ENCODE measurements at places on chromosomes 4 and X.

GRCh38 chr4:123622572-123622971 is 226.0 kb downstream of the SPRY1 start:
- no peak overlapping the region for H3K4me3 ChIP-seq
- DNase-seq, result no peak
- no peak overlapping the region for H3K27ac ChIP-seq
- H3K36me3 ChIP-seq, result no peaks in the 10 kb centered on the region
- H3K27me3 ChIP-seq, result no peaks in the 10 kb centered on the region

- H3K36me3 ChIP-seq, result no peaks in the 10 kb centered on the region
- H3K27ac ChIP-seq, result no peak overlapping the region
- no peaks in the 10 kb centered on the region for H3K4me1 ChIP-seq
- DNase-seq, result no peak
- H3K27me3 ChIP-seq, result peaks cover 40% of the 10 kb centered on the region
These were observed 30.4 kb upstream of the HPGDS start for GRCh38 chr4:94372991-94373390.

DNA sequence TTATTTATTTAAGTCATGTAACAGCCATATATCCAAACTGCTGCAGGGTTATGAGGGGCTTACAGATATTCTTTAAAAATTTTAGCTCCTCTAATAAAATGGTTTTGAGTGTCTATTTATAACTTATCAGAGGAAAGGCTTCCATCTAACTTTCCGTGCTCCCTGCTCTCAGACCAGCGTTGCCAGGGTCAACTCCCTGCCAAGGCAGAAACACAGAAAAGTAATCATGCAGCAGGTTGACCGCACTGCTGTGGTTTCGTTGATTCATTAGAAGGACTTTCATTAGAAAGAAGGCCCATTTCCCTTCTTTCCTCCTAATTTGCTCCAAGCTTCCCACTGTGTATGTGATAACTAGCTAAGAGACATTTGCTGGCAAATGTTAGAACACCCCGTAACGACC is 33.9 kb downstream of the BCLAF3 start:
- H3K36me3 ChIP-seq, result no peaks in the 10 kb centered on the region
- no peaks in the 10 kb centered on the region for H3K27me3 ChIP-seq
- no peak overlapping the region for H3K27ac ChIP-seq
- no peaks in the 10 kb centered on the region for H3K4me1 ChIP-seq
- H3K4me3 ChIP-seq, result no peak overlapping the region

DNA sequence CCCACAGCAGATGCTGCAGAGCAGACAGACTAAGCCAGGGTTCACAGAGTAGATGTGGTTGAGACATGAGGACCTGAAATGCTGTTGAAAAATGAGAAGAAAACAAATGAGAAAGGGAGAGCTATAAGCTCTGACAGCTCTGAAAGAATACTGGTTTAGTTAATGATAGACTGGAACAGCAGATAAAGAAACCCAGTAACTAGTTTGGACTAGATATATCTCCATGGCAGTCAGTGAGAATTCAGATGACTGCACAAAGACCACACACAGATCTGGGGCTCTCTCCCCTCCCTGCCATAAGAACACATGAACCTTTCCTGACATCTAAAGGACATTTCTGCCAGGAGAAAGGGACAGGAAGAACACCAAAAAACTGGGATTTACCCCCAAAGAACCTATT is 8.2 kb downstream of the NAA11 start:
- no peak overlapping the region for H3K4me3 ChIP-seq
- H3K27ac ChIP-seq, result peak overlapping the region; percentile 13
- no peak for DNase-seq
- peaks cover 17% of the 10 kb centered on the region for H3K4me1 ChIP-seq
- no peaks in the 10 kb centered on the region for H3K36me3 ChIP-seq

DNA sequence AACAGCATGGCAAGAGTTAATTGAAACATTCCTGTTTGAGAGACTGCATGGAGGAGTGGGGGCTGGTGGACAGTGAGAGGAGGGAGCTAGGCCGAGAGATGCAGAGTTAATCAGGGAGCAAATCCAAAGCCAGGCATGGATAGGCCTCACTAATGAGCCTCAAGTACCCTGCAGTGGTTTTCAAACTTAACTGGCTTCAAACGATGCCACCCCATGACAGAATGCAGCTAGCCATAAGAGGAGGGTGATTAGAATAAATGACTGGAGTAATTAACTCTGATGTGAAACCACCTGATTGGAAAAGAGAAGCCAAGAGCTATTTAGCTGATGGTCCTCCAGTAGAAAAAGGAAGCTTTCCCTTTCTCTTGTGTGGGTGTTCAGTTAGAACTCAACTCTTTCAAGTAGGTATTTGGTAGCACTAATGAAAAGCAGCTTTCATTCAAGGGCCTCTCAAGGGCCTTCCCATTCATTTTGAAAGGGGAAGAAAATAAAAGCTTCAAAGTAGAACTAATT is 215.4 kb upstream of the MAB21L2 start:
- no peaks in the 10 kb centered on the region for H3K27me3 ChIP-seq
- peak overlapping the region; percentile 58 for H3K27ac ChIP-seq
- peaks cover 43% of the 10 kb centered on the region for H3K4me1 ChIP-seq
- H3K36me3 ChIP-seq, result peaks cover 3% of the 10 kb centered on the region
- DNase-seq, result no peak
- H3K4me3 ChIP-seq, result peak overlapping the region; percentile 41

DNA sequence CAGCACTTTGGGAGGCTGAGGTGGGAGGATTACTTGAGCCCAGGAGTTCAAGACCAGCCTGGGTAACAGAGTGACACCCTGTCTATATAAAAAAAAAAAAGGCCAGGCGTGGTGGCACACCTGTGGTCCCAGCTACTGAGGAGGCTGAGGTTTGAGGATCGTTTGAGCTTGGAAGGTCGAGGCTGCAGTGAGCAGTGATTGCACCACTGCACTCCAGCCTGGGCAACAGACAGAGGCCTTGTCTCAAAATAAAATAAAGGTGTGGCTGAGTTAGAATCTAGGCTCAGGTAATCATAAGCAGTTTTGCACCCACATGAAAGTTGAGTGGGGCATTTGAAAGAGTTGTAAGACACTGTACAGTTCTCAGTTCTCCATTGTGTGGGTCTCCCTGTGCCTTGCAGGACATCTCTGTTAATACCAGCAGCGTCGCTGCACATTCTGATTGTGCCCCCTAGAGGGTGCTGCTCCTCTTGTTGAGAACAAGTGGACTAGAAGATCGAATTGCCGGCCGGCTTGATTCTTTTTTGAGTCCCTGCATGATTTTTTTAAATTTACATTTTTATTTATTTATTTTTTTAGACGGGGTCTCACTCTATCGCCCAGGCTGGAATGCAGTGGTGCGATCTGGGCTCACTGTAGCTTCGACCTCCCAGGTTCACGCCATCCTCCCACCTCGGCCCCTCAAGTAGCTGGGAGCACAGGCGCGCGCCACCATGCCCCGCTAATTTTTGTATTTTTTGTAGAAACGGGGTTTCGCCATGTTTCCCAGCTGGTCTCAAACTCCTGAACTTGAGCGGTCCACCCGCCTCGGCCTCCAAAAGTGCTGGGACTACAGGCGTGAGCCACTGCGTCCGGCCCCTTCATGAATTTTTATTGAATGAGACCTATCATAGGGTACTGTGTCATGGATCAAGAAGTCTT is 73.6 kb upstream of the RBMX start:
- H3K27ac ChIP-seq, result no peak overlapping the region
- no peak overlapping the region for H3K4me3 ChIP-seq
- H3K27me3 ChIP-seq, result no peaks in the 10 kb centered on the region
- no peaks in the 10 kb centered on the region for H3K4me1 ChIP-seq
- DNase-seq, result no peak

DNA sequence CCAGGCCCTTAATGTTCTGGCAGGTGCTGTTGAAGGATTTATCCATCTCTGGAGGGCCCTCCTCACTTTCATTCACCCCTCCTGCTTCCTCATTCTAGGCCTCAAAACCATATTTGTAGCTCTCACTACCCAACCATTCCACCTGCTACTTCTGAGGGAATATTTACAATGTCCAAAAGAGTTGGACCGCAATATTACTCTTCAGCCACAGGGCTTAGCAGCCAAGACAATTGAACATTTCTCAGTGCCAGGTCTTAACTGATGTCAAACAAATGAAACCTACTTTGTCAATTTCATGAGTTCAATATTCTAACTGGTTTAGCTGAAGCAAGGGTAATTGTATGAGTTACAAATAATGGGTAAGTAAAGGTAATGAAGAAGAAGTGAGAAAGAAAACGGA is 113.2 kb downstream of the ENOX2 start:
- H3K4me3 ChIP-seq, result no peak overlapping the region
- DNase-seq, result no peak
- peaks cover 34% of the 10 kb centered on the region for H3K27me3 ChIP-seq
- H3K4me1 ChIP-seq, result peaks cover 6% of the 10 kb centered on the region
- H3K36me3 ChIP-seq, result no peaks in the 10 kb centered on the region

GRCh38 chr4:54449999-54450398 is 207.8 kb upstream of the KIT start:
- H3K36me3 ChIP-seq, result no peaks in the 10 kb centered on the region
- H3K4me3 ChIP-seq, result no peak overlapping the region
- DNase-seq, result no peak

DNA sequence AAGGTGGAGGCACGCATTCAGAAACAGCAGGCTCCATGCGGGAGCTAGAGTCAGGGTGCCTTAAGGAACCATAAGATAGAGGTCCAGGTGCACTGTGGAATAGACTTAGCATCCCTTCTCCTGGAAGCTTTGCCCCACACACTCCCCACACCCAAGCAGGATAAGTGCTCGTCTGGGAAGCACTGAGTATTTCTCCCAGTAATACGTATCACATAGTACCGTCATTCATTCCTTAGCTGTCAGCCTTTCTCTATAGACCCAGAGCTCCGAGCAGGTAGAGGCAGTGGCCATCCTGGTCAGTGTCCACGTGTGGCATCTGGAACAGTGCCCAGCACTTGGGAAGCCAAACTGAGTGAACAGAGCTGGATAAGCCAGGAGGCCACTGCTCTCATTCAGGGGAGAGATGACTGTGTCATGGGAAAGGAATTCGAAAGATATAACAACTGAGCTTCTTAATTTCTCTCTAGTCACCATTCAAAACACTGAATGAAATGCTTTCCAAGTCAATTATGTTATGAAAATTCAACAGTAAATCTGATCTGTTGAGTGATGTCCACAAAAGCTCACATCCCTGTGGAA is 9.9 kb downstream of the APBB2 start:
- H3K4me1 ChIP-seq, result peaks cover 23% of the 10 kb centered on the region
- no peak for DNase-seq
- peaks cover 4% of the 10 kb centered on the region for H3K36me3 ChIP-seq
- no peak overlapping the region for H3K4me3 ChIP-seq
- H3K27ac ChIP-seq, result no peak overlapping the region

- H3K27ac ChIP-seq, result no peak overlapping the region
- no peak overlapping the region for H3K4me3 ChIP-seq
- no peaks in the 10 kb centered on the region for H3K27me3 ChIP-seq
- H3K36me3 ChIP-seq, result peaks cover 5% of the 10 kb centered on the region
These were observed 134.2 kb upstream of the PAQR3 start for GRCh38 chr4:79073471-79073870.

DNA sequence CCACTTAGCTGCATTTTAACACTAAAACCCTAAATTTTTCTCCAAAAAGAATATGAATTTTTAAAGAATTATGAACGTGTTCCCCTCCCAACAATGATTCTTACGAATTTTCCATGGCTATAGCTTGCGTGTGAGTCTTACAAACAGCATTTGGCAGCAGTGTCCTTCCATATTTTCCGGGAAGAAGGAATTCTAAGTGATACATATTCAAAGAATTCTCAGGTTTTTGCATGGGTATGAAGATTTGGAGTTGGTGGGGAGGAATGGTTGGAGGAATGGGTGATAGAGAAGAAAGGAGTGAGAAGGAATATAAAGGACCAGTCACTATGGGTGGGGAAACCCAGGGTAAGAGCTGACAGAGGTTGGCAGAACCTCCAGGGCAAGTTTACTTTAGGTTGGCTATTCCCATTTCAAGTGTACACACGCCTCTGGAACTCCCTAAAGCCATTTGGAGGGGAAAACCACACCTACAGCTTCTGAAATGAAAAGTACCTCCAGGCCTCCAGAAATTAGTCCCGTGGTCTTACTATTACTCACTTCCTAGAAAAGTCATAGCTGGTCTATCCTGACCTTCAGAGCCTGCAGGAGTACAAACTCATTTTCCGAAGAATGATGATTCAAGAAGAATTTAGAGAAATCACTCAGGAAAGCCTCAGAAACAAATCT is 420.8 kb upstream of the DIPK2B start:
- DNase-seq, result no peak
- no peaks in the 10 kb centered on the region for H3K27me3 ChIP-seq
- H3K4me1 ChIP-seq, result peaks cover 12% of the 10 kb centered on the region
- no peaks in the 10 kb centered on the region for H3K36me3 ChIP-seq
- H3K27ac ChIP-seq, result no peak overlapping the region

DNA sequence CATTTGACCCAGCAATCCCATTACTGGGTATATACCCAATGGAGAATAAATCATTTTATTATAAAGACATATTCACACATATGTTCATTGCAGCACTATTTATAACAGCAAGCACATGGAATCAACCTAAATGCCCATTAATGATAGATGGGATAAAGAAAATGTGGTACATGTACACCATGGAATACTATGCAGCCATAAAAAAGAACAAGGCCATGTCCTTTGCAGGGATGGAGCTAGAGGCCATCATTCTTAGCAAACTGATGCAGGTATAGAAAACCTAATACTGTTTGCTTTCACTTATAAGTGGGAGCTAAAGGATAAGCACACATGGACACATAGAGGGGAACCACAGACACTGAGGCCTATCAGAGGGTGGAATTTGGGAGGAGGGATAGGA is 22.6 kb downstream of the RASSF6 start:
- no peak overlapping the region for H3K4me3 ChIP-seq
- no peak overlapping the region for H3K27ac ChIP-seq
- no peaks in the 10 kb centered on the region for H3K36me3 ChIP-seq
- H3K27me3 ChIP-seq, result no peaks in the 10 kb centered on the region
- DNase-seq, result no peak

- peaks cover 24% of the 10 kb centered on the region for H3K4me1 ChIP-seq
- DNase-seq, result no peak
- H3K36me3 ChIP-seq, result no peaks in the 10 kb centered on the region
These were observed 85.7 kb downstream of the EFNB1 start for GRCh38 chrX:68914479-68914946.

Measured in type B pancreatic cell (in vitro differentiated cells).